Stimulated activated CD4-positive, alpha-beta T cell treated with anti-CD3 and anti-CD28 coated beads, Interleukin-4, amount 100 ng/mL, for 4 hours (primary cell): ENCODE measurements at places on chromosomes 7 and 10.

GRCh38 chr10:124694481-124695220, 49.5 kb downstream of the FAM53B start:
- no peak for DNase-seq

GRCh38 chr10:27192284-27192683, 37.1 kb downstream of the MASTL start:
- no peak for DNase-seq

- DNase-seq: no peak
Measured at GRCh38 chr10:2202401-2202800, 465.1 kb upstream of the ADARB2 start.

DNA sequence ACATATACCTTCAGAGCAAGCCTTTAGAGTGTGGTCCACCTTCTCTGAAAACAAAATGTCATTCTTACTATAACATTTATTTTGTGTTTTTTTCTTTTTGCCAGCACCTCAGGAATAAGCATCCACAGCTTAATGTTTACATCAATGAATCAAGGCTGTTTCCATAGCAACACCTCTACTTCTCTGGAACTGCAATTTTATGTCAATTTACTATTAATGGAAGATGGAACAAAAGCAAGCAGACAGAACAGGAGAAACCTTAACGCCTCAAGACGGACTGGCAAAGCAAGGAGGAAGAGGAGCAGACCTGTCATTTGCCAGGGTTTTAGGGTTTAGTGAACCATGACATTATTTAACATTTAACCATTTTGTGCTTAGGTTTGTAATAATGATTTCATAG, 63.1 kb downstream of the PRR15 start:
- no peak for DNase-seq

GRCh38 chr7:100914879-100915447, 19.3 kb upstream of the ACHE start:
- no peak for DNase-seq

DNA sequence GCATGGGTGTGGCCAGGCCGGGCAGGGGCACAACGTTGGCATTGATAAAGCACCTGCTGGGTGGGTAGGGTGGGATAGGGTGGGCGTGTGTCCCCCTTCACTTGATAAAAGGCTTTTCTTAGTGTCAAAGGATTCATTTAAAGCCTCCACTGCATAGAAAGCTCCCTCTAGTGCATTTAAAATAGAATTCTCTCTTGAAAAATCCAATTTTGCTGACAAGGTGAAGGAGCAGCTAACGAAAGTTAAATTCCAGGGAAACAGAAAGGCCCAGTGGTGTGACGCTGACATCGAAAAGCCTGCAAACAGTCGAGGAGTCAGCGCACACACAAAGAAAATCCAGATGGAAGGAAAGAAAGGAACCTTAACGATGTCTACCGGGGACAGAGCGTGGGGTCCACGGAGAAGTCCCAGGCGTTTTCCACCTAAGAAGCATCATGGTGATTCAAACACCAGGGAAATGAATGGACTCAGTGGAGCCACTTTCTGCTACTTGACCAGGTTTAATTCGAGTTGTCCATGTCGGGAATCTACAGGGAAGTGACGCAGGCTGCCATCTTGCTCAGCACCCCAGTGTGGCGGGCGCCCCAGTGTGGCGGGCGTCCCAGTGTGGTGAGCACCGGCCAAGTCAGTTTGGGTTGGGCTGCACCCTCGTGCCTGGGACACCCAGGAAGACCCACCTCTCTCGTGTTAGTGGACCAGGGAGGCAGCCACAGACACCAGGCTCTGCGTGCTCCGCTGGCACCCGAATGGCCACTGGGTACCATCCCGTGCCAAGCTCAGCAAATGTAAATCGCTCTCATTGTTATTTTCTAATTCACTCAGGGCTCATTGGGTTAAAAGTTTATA, 217.8 kb downstream of the DNAJB6 start:
- no peak for DNase-seq

GRCh38 chr7:97007583-97007861, 2.2 kb downstream of the DLX6 start:
- no peak for DNase-seq

DNA sequence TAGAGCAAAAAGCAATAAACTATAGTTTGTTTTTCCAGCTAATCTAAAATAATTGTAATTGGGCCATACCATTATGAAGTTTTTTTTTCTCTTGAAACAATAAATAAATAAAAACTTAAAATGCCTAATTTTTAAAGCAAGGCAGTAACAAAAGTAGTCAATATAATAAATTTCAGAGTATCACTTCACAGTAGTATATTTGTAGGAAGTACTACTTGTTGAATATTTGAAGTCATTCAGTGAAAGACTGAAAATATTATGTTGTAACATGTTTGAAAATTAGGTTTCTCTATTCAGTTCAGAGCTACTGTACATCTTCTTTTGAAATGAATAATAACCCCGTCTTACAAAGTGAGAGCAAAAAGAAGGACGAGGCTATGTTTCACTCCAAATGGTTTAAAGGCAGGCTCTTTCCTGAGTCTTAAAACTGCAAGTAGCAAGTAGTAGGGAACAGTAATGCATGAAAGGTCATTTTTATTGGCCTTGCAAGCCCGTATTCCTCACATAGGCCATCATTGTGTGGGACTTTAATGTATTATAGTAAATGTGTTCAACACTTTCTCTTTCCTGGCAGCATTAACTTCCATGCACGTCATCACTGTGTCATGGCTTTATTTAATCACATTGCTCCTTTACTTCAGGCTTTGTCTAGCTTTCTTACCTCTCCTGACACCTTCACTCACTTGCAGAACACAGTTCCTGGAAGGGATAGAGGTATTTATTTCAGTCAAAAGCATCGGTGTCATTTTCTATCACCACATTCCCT, 141.4 kb downstream of the VTI1A start:
- no peak for DNase-seq

DNA sequence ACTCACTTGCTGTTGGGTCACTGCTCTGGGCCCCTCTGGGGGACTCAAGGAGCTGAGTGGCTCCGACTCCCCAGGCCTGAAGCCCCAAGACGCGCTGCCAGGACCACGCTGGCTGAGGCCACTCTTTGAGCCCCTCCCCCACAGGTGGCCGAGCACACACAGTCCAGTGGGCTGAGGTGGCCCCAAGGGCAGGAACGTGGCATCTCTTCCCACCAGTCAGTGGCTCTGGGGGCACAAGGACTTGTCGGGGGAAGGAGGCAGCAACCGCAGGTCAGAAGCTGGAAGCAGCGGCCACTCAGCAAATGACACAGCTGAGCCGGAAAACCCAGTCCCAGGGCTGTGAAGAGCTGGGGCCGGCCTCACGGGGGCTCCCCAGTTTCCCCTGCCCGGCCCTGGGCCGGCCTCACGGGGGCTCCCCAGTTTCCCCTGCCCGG, 24.1 kb downstream of the GRIFIN start:
- DNase-seq: no peak

DNA sequence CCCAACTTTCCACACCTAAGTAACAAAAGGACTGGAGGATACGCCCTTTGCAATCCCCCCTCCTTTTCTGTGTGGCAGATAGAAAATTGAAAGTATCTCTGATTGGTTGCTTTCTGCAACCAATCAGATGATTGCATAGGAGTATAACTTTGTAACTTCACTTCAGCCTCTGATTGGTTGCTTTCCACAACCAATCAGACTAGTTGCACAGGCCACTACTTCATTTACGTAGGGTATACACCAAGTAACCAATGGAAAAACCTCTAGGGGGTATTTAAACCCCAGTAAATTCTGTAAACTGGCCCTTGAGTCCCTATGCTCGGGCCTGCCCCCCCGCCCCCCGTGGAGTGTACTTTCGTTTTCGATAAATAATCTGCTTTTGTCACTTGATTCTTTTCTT, 1080.4 kb downstream of the CNTNAP2 start:
- no peak for DNase-seq

- DNase-seq: no peak
Measured at GRCh38 chr10:133143546-133143945, 16.5 kb upstream of the KNDC1 start.

DNA sequence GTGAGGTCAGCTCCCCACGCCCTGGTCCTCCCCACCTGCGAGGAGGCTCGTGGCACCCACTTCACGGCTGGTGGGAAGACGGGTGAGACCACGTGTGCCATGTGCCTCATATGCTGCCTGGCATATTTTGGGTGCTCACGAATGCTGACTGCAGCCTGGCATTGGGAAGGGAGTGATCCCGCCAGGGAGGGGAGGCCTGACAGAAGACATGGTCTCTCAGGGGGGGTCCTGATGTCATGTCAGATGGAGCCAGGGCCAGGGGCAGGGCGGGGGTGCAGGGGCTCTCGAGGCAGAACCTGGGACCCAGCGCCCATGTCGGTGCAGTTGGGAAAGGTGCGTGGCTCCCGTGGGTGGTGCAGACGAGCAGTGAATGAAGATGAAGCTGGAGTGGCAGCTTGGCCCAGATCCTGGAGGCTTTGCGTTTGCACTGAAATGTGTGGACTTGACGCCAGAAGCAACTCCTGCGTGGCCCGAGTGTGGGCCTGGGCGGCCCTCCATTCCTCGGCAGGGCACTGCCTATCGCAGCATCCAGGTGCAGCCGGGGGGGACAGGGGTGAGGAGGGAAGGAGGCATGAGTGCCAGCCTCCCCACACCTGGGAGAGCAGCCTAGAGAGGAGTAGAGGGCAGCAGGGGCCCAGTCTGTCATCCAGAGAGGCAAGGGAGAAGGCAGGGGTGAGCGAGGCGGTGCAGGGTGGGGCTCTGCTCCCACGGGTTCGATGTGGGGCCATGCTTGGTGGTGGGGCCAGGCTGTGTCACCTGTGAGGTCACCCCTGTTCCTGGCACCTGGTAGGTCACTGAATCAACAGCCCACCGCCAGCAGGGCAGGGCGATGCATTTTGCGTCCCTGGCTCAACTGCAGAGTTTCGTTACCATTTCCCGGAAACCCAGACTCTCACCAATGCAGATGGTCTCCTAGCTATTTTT, 385.6 kb downstream of the DNAJB6 start:
- no peak for DNase-seq

DNA sequence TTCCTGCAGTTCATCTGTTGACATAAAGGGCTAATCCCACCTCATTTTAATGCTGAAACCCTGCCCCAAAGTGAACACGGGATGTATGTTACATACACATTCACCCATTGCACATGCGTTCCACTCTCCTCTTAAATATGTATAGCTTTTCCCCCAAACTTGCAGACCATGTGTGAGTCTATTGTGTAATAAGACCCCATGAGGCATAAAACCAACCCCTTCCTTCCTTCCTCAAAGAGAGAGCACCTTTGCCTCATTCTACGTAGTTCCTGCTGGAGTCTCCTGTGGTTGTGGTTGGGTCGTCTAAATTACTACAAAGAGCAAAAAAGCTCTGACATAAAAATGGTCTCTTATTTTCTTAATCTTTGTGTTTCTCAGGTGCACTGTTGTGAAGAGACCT, 345.7 kb upstream of the KLF6 start:
- DNase-seq: no peak

DNA sequence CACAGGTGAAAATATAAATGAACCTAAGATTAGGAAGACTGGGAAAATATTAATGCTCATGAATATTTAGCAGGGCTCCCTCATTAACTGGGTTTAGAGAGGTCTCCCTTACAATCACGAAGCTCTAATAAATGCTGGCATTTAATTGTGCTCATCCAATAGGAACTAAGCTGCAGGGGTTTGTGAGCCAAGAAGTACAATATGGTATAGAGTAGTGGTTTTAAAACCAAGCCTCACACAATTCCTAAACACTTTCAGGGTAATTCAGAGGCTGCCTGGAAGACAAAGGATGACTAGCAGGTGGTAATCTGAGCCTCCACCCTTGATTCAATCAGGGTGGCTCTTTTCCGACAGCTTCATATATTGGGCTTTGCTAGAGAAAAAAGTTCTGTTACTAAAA, 103.3 kb downstream of the GPAM start:
- no peak for DNase-seq

DNA sequence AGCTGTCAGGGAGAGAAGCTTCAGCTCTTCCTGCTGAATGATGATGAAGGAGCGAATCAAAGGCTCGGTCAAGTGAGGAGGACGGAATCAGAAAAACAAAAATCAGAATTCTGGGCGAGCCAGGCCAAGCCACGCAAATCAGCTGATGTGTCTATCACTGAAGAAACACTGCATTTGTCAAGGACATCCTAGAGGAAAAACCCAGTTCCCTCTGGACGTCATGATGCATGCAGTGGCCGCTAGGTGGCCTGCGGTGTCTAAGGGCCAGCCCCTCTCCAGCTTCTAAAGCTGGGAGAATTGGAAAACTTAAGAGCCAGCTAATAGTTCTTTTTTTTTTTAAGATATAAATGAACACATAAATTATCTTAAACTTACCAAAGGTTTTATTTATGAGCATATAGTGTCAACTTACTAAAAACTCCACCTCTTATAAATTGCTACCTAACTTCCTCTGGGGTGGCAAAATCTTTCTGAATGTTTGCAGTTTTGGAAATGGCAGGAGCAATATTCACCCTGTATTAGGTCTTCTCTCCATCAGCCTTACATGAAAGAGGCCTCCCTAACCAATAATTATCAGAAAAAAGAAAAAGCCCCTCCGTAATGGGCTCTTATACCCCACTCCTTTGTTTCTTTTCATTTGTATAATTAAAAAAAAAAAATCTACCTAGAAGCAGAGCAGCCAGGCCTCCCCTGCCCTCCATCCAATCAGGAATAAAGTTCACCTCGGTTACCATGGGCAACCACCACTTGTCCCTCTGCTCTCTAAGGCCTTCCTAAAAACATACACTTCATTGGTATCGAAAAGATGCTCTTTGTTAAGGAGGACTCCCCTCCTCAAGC, 186.8 kb downstream of the USP6NL start:
- no peak for DNase-seq

DNA sequence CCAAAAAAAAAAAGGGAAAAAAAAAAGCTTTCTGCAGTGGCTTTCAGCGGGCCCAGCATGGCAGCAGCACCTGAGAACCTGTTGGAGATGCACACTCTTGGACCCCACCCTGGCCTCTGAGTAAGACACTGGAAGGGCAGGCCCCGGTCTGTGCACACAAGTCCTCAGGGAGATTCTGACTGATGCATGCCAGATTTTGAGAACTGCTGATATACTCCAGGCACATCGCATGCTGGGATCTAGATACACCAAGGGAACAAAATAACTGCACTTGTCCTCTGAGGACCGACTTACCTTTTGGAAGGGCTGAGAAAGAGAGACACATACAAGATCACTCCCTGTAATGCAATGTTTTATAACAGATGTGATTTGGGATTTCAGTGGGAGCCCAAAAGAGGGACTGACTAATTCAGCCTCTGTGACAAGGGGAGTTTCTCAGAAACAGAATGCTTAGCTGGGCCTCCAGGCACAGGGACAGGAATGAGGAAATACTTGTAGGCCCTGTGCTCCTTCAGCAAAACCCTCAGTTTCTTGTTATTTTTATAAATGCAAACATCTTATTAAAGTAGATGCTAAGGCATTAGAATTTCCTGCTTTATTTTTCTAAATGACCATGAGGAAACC, 8.2 kb downstream of the EGFR start:
- DNase-seq: no peak
